ENCODE measurements at places on chromosomes 3 and 15.

- no peak for DNase-seq
Measured at GRCh38 chr3:14211621-14212020, 33.0 kb downstream of the LSM3 start.

DNA sequence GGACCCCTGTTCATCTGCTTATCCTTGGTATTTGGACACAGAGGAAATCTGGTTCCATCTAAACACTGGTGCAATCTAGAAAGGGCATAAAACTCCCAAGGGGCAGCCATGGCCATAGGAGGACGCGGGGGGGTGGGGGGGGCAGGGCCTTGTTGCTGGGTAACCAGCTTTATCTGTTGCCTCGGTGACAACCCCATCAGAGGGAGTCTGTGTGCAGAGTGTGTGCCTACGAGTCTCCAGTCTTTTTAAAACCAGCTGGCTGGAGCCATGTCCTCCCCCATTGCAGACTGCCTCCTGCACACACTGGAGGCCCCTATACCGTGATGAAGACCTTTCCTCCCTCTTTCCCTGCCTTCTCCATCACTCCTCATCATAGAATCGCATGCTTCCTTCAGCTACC, 26.4 kb upstream of the CORO2B start:
- no peak for DNase-seq

- DNase-seq: no peak
Measured at GRCh38 chr3:27960133-27960532, 238.0 kb upstream of the EOMES start.

- DNase-seq: no peak
Measured at GRCh38 chr3:94615275-94616065, 552.6 kb downstream of the NSUN3 start.

GRCh38 chr15:33735637-33736247, 232.6 kb upstream of the CHRM5 start:
- peak; percentile 32 for DNase-seq

DNA sequence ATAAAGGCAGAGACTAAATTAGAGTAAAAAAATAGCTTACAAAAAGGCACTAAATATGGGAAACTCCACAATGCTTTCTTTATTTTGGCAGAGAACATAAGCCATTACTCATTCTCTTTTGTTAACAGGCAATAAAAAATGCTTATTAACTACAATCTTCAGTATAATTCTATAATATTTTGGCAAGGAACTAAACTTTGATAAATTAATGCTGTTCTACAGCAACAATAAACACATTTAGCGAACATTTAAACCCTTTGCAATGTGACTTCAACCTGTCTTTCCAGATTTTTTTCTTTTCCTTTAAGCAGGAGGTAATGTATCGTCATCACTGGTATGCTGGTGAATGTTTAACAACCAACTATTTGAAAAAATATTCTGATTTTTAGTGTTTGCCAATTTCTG, 42.2 kb upstream of the POU1F1 start:
- peak; percentile 80 for DNase-seq

DNA sequence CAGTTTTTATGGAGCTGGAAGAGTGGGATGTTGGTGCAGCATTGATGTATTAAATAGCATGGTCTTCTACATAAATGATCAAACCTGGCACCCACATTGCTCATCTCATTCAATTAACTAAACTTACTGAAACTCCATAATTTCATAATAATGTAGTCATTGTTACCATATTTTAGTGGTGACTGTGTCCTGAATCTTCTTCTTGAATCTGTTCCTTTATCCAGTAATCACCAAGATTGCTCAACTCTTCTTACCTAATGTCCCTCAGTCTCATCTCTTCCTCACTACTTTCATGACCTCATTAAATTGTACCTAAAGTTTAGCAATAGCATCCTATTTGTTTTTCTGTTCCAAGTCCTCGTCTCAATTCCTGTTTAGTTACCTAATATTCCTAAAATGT, 69.8 kb downstream of the FGF7 start:
- DNase-seq: no peak

DNA sequence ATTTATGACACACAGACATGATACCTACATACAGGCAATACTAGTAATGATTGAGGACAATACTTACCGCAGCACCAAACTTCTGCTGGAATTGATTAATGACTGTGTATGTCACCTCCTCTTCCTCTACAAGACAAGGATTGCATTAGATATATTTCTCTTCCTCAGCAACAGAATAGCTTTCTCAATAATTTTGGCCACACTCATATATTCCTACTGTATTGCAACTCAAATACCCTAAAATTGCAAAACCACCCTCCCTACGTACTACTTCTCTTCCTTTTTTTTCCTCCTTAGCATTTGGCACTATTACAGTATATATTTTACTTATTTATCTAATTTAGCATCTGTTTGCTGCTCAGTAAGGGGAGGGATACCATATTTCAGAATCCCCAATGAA, 14.8 kb downstream of the EXD1 start:
- DNase-seq: no peak

DNA sequence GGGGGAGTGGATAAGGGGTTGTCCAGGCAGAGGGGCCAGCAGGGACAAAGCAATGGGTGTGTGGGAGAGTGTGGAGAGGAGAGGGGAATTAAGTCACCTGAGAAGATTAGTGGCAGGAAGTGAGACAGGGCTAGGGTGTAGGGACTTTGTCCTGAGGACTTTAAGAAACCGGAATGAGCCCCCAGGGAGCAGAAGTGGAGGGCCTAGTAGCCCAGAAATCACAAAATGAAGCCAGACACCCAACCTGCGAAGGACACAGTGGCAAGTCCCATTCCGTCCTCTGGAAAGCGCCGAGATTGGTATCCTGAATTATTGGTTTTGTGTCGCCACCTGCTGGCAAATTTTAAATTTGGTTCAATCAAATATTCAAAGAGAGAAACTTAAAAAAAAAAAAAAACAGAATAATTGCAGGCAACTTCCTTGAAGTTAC, 78.0 kb upstream of the SLC25A36 start:
- DNase-seq: peak; percentile 58

- DNase-seq: no peak
Measured at GRCh38 chr3:4251412-4251811, 51.8 kb upstream of the SETMAR start.

GRCh38 chr3:58524326-58524888, 12.6 kb downstream of the ACOX2 start:
- DNase-seq: no peak

- no peak for DNase-seq
Measured at GRCh38 chr15:73323374-73323955, 45.3 kb downstream of the HCN4 start.

DNA sequence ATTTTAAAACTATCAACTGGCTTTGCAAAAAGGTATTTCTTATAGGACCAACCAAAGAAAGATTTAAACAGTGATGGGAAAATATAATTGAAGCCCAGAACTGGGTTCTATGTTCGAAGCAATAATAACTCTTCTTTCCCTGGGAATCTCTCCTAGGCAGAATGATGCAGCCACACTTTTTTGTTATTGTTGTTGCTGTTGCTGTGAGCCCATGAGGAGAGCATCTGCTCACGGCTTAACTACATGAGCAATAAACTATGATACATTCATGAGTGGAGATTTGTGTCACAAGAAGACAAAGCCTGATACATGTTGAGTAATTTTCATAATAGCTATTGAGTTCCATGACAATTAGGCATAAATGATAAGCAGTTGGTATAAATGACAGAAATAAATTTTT, 80.5 kb downstream of the CRTC3 start:
- DNase-seq: no peak

DNA sequence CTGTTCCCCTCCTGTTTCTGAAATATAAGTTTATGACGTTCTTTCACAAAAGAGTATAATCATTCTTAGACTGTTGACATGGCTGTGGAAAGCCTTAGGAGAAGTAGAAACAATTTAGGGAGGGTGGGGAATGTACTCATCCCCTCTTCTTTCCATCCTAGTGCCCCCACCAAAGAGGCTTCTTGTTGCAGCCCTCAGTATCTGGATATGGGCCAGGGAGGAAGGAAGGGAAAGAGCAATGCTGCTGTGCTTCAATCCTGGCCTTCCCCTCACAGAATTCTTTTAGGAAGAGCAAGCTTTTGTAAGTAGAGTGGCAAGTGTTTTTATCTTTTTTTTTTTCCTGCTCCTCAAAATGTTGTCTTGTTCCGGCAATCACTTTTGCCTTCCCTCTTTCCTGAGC, 1.7 kb downstream of the INAFM2 start:
- DNase-seq: peak; percentile 57

- no peak for DNase-seq
Measured at GRCh38 chr3:180188512-180189309, 152.0 kb upstream of the PEX5L start.

- DNase-seq: no peak
Measured at GRCh38 chr15:29874977-29875376, 52.7 kb upstream of the TJP1 start.

GRCh38 chr15:32888221-32888761, 170.5 kb downstream of the GREM1 start:
- no peak for DNase-seq

DNA sequence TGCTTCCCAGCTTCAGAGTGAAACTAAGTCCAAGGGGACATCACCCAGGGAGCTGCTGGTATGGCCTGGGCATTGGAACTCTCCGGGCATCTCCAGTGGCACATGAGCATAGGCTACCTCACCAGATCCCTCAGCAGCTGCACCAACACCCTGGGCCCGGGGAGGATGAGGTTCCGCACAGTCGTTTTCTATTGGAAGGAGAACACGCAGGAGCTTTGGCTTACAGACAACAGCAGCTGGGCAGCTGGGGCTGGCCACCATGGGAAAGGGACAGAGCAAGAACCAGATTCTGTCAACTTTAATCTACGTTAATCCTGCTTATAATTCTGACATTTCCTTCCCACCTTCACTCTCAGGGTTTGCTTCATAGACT, 65.5 kb downstream of the MYO1E start:
- DNase-seq: no peak

GRCh38 chr3:109532257-109533216, 195.2 kb upstream of the DPPA4 start:
- DNase-seq: no peak

DNA sequence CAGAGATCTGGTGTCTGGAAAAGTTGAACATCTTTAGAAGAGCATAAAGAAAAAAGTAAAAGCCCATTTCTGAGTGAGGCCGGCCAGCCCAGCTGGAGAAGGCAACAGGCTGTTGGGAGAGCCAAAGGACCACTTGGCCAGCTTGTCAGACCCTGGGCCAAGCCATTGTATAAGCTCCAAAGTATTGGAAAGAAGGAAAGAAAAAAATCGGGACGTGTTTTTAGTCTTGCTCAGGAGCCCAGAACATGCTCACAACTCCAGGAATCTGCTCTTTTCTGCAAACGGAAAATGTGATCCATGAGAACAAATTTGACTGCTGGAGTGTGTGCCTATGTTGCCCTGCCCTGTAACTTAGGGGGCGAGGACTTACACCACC, 10.4 kb upstream of the CLPX start:
- no peak for DNase-seq

DNA sequence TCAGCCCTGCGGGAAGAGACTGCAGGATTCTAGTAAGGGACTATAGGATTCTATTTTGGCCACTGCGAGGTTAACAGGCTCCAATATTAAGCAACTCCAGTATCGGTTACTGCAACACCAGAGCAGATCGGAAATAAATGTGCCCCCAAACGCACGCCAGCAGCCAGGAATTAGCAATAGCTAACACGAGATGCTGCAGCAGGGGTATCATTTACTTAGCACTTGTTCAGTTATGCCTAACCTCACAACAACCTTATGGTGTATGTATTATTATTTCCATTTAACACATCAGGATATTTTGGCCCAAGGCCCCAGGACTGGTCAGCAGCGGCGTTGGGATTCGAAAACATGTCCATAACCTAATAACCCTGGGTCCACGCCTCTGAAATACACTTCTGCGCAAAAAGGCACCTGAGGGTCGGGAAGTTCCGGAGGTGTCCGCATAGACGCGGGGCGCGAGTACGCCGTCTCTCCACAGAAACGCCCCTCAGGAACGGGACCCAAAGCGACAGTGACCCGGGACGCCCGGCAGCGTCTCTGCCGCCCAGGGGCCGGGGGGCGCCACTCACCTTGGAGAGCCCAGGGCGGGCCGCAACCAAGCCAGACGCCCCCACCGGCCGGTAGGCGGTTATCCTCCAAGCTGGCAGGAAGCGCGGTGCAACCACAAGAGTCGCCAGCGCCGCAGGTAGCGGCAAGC, 681 bp downstream of the PIK3CB start:
- DNase-seq: peak; percentile 48

GRCh38 chr15:90004671-90005070, 3.5 kb downstream of the ZNF710 start:
- peak; percentile 50 for DNase-seq

- DNase-seq: peak; percentile 72
Measured at GRCh38 chr3:14203521-14204079, 25.0 kb downstream of the LSM3 start.

GRCh38 chr3:171653701-171654100, 156.6 kb downstream of the PLD1 start:
- no peak for DNase-seq

GRCh38 chr3:30231277-30232141, 374.9 kb upstream of the TGFBR2 start:
- peak; percentile 67 for DNase-seq

DNA sequence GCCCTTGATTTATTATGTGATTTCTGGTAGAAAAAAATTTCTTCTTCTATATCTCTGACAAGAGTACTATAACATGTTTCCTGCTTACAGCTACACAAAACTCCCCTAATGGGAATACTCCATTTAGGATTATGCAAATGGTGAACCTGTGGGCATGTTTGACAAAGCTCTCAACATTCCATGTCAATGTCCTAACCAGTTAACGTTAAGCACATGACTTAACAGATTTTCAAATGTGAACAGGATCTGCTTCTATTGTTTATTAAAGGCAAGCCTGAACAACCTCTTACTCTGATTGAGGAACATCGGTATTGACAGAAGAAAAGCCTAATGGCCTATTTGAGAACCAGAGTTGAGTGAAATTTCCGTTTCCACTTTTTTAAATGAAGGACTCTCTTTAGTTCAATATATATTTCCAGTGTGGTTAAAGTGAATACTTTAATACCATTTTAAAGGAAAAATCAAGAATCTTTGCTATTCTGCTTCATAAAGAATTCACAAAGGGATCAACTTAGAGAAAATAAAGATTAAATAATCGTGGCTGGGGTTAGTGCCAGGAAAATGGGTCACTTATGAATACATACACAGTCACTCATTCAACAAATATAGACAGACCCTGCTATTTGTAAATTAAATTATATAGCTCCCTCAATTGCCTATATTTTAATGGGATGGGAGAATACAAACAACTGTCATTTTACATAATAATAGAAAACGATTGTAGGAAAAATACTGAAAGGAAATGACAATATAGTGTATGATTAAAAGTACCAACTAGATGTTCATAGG, 300.3 kb upstream of the CBLB start:
- DNase-seq: no peak

DNA sequence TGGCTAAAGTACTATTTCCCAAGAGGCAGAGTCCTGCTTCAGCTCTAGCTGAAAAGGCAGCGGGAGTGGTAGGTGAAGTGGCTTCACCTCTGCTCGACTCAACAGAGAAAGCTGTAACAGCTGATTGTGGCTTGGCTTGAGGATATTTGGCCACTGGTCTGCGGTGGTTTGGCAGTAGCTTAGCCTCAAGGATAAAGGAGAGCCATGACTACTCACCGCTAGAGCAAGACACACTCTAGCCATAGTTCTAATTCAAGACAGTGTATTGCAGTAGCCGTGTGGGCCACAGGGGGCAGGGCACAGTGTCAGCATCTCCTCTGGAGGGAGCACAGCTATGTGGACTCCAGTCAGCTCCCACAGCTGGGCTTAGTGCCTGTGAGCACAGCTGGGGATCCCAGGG, 23.5 kb downstream of the TPRG1 start:
- no peak for DNase-seq

GRCh38 chr3:125961289-125961589, 7.7 kb upstream of the ROPN1B start:
- no peak for DNase-seq
